ENCODE measurements at places on chromosomes 13 and 19. TPM values are rescaled to one million over a fixed set of nuclear protein-coding genes. Genes with fewer than 3 reads are reported as not detected.
A peak's percentile ranks its signal among the peaks of the same experiment; 100 is the strongest.

DNA sequence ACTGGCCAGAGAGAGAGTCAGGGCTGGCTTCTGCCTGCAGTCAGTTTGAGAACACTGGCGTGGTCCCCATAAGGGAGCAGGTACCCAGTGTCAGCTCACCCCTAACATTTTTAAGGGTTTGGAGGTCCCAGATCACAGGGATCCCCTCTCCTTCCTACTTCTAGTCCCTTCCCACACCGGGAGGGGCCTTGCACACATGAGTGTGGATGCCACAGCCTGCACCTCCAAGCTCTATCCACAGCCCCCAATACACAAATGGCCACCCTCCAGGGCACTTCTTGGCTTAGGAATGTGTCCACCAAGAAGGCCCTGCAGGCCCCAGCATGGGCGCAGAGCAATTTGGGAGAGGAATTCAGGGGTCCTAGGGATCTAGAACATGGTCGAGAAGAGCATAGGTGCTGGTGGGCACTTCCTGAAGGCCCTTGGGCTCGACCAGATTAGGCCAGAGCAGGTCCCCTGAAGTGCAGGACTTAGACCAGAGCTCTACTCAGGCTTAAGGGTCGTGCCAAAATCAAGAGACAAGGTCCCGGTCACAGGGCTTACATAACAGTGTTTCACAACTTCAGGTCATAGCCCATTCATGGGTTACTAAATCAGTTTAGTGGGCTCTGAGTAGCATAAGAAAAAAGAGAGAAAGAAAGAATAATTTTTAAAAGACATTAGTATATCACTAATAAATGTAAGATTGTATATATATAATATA lies 16.0 kb downstream of the FXYD5 start:
- H3K4me3 ChIP-seq = no peak overlapping the region
- no peaks in the 10 kb centered on the region for H3K36me3 ChIP-seq
- H3K27me3 ChIP-seq = no peaks in the 10 kb centered on the region

DNA sequence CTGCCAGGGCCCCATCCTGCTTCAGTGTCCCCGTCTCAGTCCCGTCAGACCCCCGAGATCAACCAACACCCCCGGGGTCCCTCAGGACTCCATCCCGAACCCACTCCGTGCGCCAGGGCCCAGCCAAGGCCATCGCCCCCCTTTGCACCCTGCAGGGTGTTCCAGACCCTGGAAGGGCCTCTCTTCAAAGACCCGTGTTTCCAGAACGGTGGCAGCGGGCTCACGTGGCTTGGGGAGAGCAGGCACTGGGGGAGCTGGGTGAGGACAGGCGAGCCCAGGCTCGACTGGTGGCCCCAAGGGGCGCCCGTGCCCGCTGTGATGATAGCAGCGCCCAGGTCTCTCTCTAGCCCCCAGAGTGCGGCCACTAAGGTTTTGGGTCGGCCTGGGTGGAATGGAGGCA lies 1.4 kb downstream of the KASH5 start:
- H3K27me3 ChIP-seq = no peaks in the 10 kb centered on the region
- no peaks in the 10 kb centered on the region for H3K36me3 ChIP-seq
- DNase-seq = no peak
- no peak overlapping the region for H3K27ac ChIP-seq
- no peak overlapping the region for H3K4me3 ChIP-seq

GRCh38 chr13:90926459-90926858 lies 421.0 kb upstream of the MIR17HG start:
- no peaks in the 10 kb centered on the region for H3K27me3 ChIP-seq
- H3K4me3 ChIP-seq = no peak overlapping the region
- peak; percentile 55 for DNase-seq
- no peaks in the 10 kb centered on the region for H3K4me1 ChIP-seq

GRCh38 chr13:22801402-22802003 lies 379.3 kb upstream of the SGCG start:
- no peak for DNase-seq
- no peak overlapping the region for H3K27ac ChIP-seq
- no peak overlapping the region for H3K4me3 ChIP-seq
- H3K4me1 ChIP-seq = no peaks in the 10 kb centered on the region

GRCh38 chr13:106343836-106344235 lies 191.6 kb downstream of the EFNB2 start:
- H3K27me3 ChIP-seq = no peaks in the 10 kb centered on the region
- DNase-seq = no peak
- no peak overlapping the region for H3K27ac ChIP-seq
- peak overlapping the region; percentile 40 for H3K4me3 ChIP-seq

DNA sequence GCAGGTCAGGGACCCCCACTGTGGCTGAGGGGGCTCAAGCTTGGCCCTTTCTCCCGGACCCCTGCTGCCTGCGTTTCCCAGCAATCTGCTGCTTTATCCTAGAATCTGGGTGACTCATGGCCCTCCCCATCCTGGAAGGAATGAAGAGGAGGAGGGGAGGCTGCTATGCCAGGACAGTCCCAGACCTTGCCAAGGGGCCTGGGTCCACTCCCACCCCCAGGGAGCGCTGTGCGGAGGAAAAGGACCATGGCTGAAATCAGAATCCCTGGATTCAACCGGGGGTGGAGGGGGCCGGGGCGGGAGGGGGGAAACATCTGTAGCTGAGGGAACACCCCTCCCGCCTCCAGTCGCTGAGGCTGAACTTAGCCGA lies 20.5 kb downstream of the ZNF114 start:
- no peak overlapping the region for H3K27ac ChIP-seq
- H3K4me1 ChIP-seq = no peaks in the 10 kb centered on the region
- H3K27me3 ChIP-seq = no peaks in the 10 kb centered on the region
- no peak overlapping the region for H3K4me3 ChIP-seq
- H3K36me3 ChIP-seq = no peaks in the 10 kb centered on the region

DNA sequence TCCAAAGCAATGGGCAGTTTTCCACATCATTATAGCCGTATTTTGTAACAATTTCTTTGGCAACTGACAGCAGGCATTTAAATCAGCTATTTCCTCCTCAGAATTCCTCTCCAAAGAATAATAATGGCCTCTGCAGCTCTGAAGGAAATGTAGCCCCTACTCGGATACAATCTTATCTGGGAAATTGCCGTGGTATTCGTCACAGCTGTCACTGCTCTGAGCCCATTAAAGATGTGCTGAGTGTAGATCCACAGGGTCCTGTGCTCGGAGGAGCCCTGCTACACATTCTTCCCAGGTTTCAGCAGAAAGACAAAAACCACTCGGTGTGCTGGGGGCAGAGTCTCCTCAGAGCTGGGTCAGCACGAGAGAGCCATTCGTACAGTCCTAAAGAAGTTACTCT lies 33.1 kb downstream of the MZT1 start:
- no peak overlapping the region for H3K27ac ChIP-seq
- H3K4me3 ChIP-seq = no peak overlapping the region
- no peak for DNase-seq
- no peaks in the 10 kb centered on the region for H3K27me3 ChIP-seq
- H3K4me1 ChIP-seq = no peaks in the 10 kb centered on the region
- no peaks in the 10 kb centered on the region for H3K36me3 ChIP-seq

DNA sequence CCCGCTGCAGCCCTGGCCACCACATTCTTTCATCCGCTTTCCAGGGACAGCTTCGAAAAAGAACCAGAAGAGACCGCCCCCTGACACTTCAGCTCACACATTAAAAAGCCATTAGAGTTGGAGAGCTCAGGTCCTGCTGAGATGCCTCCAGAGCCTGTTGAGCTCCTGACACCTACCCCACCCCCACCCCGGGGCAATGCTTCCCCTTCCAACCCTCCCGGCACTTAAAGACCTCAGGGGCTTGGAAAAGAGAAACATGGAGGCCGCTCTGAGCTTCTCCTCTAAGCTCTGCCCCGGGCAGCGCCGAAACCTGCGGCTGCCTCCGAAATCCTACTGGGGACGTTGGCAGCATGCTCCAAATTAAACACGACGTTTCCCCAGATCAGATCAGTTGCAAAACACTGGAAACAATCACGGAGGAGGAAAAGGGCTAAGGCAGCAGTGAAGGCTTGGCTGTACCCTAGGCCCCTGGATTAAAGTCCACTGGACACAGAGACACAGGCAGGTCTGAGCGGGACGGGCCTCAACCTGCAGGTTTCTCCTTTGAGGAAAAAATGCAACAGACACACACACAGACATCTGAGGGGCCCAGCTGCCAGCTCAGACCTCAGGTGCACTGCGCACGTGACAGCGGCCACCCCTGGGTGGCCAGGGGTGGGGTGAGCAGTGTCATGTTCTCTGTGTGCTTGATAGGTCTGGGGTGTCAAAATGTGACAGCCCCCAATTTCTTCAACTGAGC lies 9.6 kb downstream of the SH3GL1 start:
- peaks cover 14% of the 10 kb centered on the region for H3K36me3 ChIP-seq
- peak; percentile 48 for DNase-seq
- H3K27ac ChIP-seq = peak overlapping the region; percentile 84
- H3K4me1 ChIP-seq = peaks cover 42% of the 10 kb centered on the region
- no peak overlapping the region for H3K4me3 ChIP-seq
- H3K27me3 ChIP-seq = no peaks in the 10 kb centered on the region

DNA sequence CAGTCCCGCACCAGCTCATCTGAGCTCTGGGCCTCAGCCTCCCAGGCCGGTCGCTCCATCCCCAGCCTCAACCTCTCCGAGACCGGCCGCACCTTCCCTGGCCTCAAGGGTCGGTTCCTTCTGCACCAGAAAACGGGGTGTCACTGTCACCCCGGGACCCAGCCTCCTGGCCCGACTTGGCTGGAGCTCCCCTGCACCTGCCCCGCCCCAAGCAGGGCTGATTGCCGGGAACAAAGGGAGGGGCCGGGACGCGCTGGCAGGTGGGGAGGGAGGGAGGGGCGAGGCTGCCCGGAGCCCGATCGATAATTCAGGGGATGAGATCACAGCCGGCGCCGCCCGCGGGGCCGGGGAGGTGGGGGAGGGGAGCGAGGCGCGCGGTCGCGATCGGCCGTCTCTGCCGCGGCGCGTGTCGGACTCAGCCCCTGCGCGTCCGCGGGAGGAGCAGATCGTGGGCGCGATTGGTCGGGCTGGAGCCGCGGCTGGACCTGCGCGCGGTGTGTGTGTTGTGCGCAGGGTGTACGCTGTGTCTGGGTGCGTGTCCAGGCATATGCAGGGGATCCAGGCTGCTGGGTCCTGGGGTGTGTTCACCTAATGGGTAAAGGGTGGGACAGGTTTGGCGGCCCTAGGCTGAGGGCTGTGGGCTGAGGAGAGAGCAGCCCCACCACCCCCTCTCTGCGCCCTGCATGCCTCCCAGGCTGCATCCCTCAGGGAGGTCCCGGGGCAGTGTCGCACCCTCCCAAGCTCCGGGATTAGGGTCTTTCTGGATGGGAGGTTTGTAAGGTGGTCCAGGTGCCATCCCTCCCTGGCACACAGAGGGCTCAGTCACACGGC lies 1.1 kb upstream of the SHC2 start:
- H3K27me3 ChIP-seq = no peaks in the 10 kb centered on the region
- no peak overlapping the region for H3K27ac ChIP-seq
- H3K4me3 ChIP-seq = no peak overlapping the region
- no peaks in the 10 kb centered on the region for H3K4me1 ChIP-seq
- no peak for DNase-seq

DNA sequence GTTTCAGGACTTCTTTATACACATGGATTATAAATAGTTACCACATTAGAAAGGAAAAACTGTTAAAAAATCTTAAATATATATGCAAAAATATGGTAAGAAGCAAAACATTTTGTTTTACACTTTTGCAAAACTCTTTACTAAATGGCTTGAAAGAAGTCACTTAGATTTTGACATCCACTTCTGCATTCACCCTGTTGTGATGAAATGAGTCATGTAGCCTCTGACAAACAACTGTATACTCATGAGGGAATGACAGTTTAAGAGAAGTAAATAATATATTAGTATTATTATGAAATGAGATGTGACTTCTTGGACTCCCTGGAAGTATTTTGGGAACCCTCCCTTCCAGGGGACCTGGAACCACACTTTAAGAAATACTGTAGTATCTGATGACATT lies 275.6 kb downstream of the DACH1 start:
- H3K4me3 ChIP-seq = no peak overlapping the region
- H3K36me3 ChIP-seq = no peaks in the 10 kb centered on the region
- H3K27ac ChIP-seq = no peak overlapping the region
- DNase-seq = no peak

- peaks cover 5% of the 10 kb centered on the region for H3K27me3 ChIP-seq
- no peak within 1 kb of the TSS for H3K4me3 ChIP-seq
- no peak within 1 kb of the TSS for H3K27ac ChIP-seq
- H3K4me1 ChIP-seq = no peaks in the 10 kb centered on the region
Observed at GRCh38 chr19:15815306-15815705, at the start of gene OR10H1. TSS of gene OR10H1 (minus strand) at chr19:15815664. CDS start at chr19:15808037, 7,627 bp downstream.

DNA sequence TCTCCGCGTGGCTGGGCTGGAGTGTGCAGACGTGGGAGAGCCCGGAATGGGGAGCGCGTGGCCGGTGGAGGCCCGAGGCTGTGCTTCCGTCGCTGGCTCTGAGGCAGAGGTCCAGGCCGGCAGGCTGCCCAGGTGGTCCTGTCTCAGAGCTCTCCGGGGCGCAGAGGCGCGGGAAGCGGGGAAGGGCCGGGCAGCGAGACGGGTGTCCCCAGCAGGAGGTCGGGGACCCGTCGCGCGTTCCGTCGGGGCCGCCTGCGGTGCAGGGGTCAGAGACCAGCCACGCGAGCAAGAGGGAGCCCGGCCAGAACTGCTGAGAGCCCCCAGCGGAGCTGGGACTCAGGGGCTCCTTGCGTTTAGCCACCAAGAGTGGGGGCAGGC lies 1.3 kb upstream of the C1QTNF9 start:
- H3K27ac ChIP-seq = no peak overlapping the region
- DNase-seq = no peak
- peaks cover 29% of the 10 kb centered on the region for H3K36me3 ChIP-seq
- H3K27me3 ChIP-seq = no peaks in the 10 kb centered on the region

DNA sequence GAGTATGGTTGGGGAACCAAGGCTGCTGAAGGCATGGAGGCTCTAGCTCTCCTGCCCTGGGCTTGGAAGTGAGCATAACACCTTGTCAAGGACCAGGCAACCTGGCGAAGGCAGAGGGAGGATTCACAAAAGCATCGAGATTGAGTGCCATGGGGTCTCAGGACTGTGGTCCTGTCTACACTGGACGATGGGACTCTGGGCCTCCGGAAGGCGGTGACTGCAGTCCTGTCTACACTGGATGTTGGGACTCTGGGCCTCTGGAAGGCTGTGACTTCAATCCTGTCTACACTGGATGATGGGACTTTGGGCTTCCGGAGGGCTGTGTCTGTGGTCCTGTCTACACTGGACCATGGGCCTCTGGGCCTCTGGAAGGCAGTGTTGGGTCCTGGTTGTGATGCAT lies 290.4 kb downstream of the TEX29 start:
- no peak overlapping the region for H3K27ac ChIP-seq

DNA sequence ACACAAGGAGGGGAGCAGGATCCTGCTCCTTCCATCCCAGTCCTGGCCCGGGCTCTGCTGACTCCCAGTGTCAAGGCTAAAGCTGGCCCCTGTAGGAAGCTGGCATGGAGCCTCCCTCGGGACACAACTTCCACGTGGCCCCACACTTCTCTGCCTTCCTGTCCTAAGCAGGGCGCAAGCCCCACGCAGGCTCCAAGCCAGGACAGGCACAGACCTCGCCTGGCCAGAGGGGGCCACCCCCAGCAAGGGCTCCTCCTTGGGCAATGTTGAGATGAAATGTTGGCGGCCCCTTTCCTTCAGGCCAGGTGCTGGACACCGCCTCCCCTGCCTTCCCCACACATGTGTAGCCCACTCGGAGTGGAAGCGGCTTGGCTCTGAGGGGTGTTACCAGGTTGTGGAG lies 66.6 kb downstream of the COL4A1 start:
- no peak for DNase-seq
- peaks cover 3% of the 10 kb centered on the region for H3K36me3 ChIP-seq
- no peak overlapping the region for H3K4me3 ChIP-seq
- H3K27me3 ChIP-seq = no peaks in the 10 kb centered on the region
- H3K4me1 ChIP-seq = peaks cover 6% of the 10 kb centered on the region

Gene ONECUT3
- not detected for total RNA-seq

Gene PNMA8B
- 1.3 TPM for total RNA-seq

Gene CDC42EP5
- total RNA-seq = 29.9 TPM

Gene ZNF415
- 12.0 TPM for total RNA-seq

Gene CCNE1
- 1.4 TPM for total RNA-seq

Gene CEACAM4
- total RNA-seq = 4.7 TPM

Gene DOCK9
- 125 TPM for total RNA-seq

Gene LYL1
- 13.8 TPM for total RNA-seq

Gene CEACAM8
- total RNA-seq = not detected
